Bronchus fibroblast of lung (primary cell): ENCODE measurements at places on chromosomes 7 and 10. TPM values are rescaled to one million over a fixed set of nuclear protein-coding genes. Genes with fewer than 3 reads are reported as not detected.

NYAP1 gene
- total RNA-seq = 1.8 and 3.9 TPM in 2 replicates

STEAP2 gene
- total RNA-seq = 5.5 and 6.8 TPM in 2 replicates

PCDH15 gene
- total RNA-seq = not detected in 2 replicates

IRF5 gene
- 0.34 and 0.45 TPM in 2 replicates for total RNA-seq

EBLN1 gene
- not detected in 2 replicates for total RNA-seq

HECW1 gene
- 1.8 and 4.2 TPM in 2 replicates for total RNA-seq

FEZF1 gene
- not detected in 2 replicates for total RNA-seq

GPR85 gene
- 4.6 and 5.2 TPM in 2 replicates for total RNA-seq

NPC1L1 gene
- total RNA-seq = not detected in 2 replicates

TDRD1 gene
- not detected in 2 replicates for total RNA-seq

PDZD7 gene
- total RNA-seq = 0.84 and 1.0 TPM in 2 replicates

ZPBP gene
- not detected in 2 replicates for total RNA-seq

GIMAP4 gene
- not detected in 2 replicates for total RNA-seq

GATA3 gene
- not detected in 2 replicates for total RNA-seq

EPHA1 gene
- 0.15 and 0.17 TPM in 2 replicates for total RNA-seq

CCDC172 gene
- total RNA-seq = not detected in 2 replicates

ICA1 gene
- 1.0 TPM in 2 replicates for total RNA-seq

TBX20 gene
- 0.15 and 0.34 TPM in 2 replicates for total RNA-seq

MCM10 gene
- 11.1 and 14.6 TPM in 2 replicates for total RNA-seq

ITPRID1 gene
- total RNA-seq = not detected in 2 replicates

PAPOLB gene
- total RNA-seq = not detected in 2 replicates

GRID2IP gene
- total RNA-seq = 0.15 and 0.17 TPM in 2 replicates

PTPRZ1 gene
- under 0.01 TPM in 1 of 2 replicates, not detected in the other for total RNA-seq

GSDME gene
- 37.9 and 41.7 TPM in 2 replicates for total RNA-seq
